ENCODE measurements at places on chromosomes 2 and 18. TPM values are rescaled to one million over a fixed set of nuclear protein-coding genes. Genes with fewer than 3 reads are reported as not detected.

Gene GALR1
- total RNA-seq = not detected

Gene HOXD9
- total RNA-seq = not detected

Gene CDH2
- total RNA-seq = not detected

Gene ME2
- 146 TPM for total RNA-seq

Gene IL18RAP
- 7.4 TPM for total RNA-seq
